Fibroblast of skin of abdomen (primary cell): ENCODE measurements at places on chromosomes 4 and X.

DNA sequence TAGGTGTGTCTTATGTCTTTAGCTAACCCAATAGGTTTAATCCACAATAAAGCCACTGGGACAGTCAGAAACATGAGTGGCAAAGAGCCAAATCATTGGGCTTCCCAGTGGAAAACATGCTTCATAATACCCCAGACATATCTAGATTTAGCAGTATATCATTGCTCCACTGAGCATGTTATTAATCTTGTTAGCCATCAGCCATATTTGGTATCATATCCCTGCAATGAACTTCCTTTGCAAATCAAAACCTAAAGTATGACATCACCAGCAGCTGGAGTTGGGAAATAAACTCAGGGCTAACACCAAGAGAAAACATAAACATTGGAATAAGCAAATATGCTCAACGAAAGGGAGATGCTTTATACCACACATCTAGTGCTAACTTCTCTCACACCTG lies 280.8 kb upstream of the NOCT start:
- DNase-seq, result peak; percentile 64

DNA sequence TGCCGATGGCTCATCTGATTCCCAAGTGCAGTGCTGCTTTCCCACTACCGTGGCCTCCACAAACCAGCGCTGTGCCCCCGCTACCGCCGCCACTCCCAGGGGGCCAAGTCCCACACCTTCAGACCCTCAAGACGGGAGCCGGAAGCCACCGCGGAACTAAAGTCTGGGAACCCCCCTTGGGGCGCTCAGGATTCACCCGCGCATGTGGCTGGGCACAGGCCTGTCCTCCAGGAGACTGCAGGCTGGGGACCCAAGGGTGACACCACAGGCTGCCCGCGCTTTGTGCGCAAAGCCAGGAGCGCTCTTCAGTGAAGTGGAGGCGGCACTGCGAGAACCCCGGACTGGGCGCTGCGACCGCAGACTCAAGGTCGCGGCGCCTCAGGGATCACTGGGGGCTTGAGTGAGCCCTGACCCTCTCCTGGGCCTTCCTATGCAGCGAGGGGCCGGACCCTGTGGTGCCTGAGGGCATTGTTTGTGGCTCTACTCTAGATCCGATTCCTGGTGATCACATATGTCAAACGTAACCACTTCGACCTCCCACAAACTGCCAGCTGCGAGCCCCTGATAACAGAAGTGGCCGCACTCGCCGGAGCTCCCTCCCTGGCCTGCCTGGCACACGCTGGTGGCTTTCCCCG lies 20.4 kb upstream of the TBC1D14 start:
- no peak for DNase-seq

DNA sequence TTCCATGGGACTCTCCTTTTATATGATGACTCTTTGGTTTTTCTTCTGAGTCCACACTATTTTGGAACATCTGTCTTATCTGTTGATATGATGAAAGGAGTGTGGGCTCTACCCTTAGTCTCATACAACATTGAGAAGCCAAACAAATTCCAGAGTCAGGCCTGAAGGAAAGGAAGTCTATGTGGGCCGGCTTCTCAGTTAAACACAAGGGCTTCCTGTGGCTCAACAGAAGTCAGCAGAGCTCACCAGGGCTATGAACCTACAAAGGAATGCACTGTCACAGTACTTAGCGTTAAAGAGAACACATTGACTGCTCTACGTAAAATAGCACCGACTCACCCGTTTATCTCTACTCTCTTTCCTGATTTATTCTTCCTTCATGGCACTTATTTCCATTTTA lies 641.0 kb upstream of the FRG1 start:
- no peak for DNase-seq

- no peak for DNase-seq
Observed at GRCh38 chr4:71487344-71487920, 148.6 kb downstream of the SLC4A4 start.

GRCh38 chr4:138916763-138917162 lies 98.8 kb upstream of the NOCT start:
- DNase-seq, result no peak

DNA sequence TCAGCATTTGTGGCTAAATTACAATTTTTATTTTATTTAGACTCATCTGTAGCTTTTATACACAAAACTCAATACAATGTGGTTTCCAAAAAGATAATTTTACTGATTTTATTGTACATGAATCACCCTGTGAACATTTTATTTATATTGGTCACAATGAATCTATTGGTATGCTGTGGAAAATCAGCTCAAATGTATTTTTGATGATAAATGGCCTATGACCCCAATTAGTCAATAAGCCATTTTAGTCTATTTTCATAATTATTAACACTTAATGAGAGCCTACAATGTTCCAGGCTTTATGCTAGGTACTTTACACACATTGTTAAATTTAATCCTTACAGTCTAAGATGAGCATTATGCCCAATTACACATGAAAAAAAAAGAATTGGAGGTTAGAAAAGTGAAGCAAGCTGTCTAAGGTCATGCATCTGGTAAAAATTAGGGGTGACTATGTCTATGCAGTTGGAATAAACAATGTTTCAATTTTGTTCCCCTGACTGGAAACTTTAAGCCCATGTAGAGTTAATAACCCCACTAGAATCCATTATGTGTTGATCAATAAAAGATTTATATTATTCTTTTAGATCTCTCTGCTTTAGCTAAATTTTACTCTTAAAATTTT lies 344.7 kb downstream of the PABPC4L start:
- DNase-seq, result peak; percentile 49

GRCh38 chr4:56981795-56982201 lies 3.1 kb downstream of the POLR2B start:
- DNase-seq, result no peak

- DNase-seq, result peak; percentile 78
Observed at GRCh38 chr4:97656044-97656720, 487.1 kb downstream of the STPG2 start.

DNA sequence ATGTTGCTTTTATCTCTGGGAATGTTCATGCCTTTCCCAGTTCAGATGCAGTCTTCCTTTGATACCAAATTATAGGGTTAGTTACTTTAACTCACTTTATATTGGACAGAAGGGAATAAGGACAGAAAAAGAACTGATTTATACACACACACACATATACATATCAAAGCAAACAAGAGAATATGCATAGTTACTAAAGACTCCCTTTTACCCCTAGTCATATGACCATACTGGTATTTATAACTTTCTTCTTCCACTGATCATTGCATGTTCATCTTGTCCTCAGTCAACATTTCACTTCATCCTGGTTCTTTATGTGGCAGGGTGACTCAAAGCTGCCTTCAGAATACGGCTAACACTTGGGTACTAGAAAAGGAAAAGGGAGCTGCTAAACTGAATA lies 120.4 kb downstream of the PARM1 start:
- DNase-seq, result no peak

GRCh38 chr4:152515678-152516077 lies 20.2 kb downstream of the FBXW7 start:
- peak; percentile 86 for DNase-seq

DNA sequence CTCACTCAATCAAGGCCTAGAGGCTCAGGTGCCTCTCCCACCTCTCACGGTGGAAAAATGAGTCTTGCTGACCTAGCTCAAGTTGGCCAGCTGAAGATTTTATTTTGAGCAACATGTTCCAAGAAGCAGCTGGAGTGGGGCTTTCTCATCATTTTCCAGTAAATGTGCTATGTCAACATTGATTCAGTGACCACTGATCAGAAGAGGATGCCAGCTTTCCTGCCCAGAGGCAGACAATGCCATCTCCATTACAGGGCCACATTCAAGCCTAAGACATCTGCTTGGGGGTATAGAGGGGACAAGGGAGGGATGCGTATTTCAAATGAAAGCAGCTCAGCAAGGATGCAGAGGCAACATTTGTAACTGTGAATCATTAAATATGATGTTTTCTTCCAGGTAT lies 3.0 kb downstream of the MEPE start:
- DNase-seq, result no peak

GRCh38 chrX:1385253-1386223 lies 6.4 kb downstream of the SLC25A6 start:
- no peak for DNase-seq
